Putamen (tissue), 1 donor: ENCODE measurements at places on chromosomes 3 and 15.

- no peak for DNase-seq
These were observed 860.3 kb upstream of the SEMA6D start for GRCh38 chr15:46856839-46857502.

DNA sequence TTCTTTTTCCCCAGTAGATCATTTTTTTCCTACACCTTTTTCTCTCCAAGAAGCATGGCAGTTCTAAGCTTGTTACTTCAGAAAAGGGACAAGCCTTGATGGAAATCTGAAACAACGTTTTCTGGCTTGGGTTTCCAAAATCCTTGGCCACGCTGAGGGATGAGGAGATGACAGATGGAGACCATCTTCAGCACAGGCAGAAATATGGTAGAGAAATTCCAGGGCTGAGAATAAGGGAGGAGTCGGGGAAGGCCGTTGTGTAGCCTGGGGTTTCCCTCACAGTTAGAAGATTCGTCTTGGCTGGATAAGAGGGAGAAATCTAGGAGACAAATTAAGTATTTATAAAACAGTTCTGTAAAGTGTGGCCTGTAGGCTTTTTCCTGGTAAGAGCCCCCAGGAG lies 33.9 kb upstream of the STT3B start:
- DNase-seq = no peak

GRCh38 chr15:95018888-95019545 lies 787.7 kb downstream of the MCTP2 start:
- DNase-seq = no peak

DNA sequence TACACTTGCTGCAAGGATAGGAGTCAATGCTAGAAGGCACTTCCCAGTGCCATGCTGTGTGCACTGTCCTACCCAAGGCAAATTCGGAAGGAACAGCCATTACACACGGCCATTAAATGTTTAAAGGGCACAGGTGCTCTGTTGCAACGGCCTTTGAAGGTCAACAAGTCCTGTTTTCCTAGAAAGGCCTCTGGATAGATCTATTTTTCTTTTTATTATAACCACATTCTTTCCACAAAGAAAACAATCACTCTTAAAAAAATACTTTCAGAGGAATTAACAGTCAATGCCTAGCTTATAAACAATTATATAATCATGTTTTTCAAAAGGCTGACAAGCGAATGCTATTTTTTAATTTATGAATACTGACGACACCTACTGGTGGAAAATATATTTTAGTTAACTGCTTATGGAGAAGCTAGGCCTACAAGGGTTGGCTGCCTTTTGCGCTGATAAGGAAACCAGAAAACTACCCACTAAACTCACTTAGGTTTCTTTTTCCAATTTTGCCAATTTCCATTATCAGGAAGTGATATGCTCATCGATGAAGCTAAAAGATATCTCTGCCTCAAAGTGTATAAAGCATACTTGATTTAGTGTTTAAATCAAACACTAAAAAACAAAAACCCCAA lies 2.4 kb downstream of the ARHGEF3 start:
- peak; percentile 83 for DNase-seq

- DNase-seq = no peak
These were observed 1.3 kb upstream of the IL16 start for GRCh38 chr15:81195339-81195864.

- DNase-seq = peak; percentile 19
These were observed 50.7 kb upstream of the GOLGA6L2 start for GRCh38 chr15:23497710-23498111.
